Vein endothelial cell (primary cell): ENCODE measurements at places on chromosomes 7 and 10. TPM values are rescaled to one million over a fixed set of nuclear protein-coding genes. Genes with fewer than 3 reads are reported as not detected.

The RBM20 gene
- under 0.01 and 0.10 TPM in 2 replicates for total RNA-seq

The CPA1 gene
- total RNA-seq: not detected in 2 replicates

The ADAM12 gene
- 0.65 and 1.1 TPM in 2 replicates for total RNA-seq

The RNLS gene
- 2.6 and 5.5 TPM in 2 replicates for total RNA-seq

The LDB3 gene
- not detected in 2 replicates for total RNA-seq

The NEUROD6 gene
- not detected in 2 replicates for total RNA-seq

The FAM24B gene
- total RNA-seq: 5.4 and 5.6 TPM in 2 replicates
